ENCODE measurements at places on chromosomes 3 and 15.

DNA sequence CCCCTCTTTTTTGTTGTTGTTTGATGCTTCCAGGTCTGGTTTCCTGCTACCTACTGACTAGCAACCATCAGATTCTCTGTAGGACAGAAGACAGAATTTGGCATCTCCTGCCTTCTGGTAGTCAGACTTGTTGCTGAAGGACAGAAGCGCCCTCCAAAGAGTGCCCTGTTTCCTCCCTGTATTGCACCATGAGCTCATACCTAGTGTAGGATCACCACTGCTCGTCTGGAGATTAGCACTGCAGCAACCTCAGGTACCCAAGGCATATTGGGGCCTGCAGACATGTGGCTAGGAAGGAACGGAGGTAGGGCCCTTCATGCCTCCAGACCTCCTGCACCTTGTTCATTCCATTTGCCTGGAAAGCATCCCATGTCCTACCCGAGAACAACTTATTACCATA, 78.1 kb downstream of the NPTN start:
- no peak for DNase-seq

DNA sequence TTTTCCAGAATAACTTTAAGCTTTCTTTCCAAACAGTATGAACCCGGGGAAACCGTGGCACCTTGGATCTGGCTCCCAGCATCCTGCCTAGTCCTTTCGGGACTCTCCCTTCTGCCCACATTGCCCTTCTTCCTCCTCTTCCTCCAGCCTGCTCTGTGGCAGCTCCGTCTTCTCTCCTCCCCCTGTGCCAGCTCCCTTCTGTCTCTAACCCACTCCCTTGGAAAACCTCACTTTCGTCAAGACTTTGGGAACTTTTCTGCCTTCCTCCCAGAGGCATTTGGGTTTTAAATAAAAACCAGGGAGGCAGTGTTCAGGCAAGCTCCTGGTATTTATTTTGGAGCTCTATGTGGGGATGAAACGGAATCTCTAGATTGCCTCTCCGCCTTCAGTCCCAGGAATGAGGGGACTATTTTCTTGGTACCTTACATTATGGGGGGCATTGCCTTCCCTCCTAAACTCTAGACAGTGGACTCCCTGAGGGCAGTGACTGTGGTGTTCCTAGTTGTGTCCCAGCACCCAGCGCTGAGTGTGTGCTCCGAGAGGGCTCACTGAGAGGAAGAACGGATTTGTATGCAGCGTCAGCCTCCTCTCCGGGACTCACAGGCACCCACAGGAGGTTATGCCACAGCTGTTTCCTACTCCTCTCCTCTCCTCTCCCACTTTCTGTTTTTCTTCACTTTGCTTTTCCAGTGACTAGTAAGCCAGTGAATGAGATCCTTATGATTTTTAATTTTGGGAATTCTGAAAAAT, 105.4 kb upstream of the MRPS22 start:
- DNase-seq, result no peak

DNA sequence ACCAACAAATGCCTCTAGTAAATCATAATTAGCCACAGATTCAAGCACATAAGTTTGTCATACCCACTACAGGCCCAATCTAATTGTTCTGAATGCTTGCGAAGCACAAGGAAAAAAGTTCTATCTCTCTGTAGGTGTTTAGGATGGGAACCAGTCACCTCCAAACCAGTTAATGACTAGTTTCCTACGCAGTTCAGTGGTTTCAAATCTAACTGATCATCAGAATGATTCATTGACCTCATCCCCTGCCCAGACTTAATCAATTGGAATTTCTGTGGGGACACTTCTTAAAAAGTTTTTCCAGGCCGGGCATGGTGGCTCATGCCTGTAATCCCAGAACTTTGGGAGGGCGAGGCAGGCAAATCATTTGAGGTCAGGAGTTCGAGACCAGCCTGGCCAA, 24.3 kb upstream of the MASP1 start:
- DNase-seq, result no peak

- DNase-seq, result no peak
These were observed 27.9 kb upstream of the SEMA3F start for GRCh38 chr3:50127251-50127691.

DNA sequence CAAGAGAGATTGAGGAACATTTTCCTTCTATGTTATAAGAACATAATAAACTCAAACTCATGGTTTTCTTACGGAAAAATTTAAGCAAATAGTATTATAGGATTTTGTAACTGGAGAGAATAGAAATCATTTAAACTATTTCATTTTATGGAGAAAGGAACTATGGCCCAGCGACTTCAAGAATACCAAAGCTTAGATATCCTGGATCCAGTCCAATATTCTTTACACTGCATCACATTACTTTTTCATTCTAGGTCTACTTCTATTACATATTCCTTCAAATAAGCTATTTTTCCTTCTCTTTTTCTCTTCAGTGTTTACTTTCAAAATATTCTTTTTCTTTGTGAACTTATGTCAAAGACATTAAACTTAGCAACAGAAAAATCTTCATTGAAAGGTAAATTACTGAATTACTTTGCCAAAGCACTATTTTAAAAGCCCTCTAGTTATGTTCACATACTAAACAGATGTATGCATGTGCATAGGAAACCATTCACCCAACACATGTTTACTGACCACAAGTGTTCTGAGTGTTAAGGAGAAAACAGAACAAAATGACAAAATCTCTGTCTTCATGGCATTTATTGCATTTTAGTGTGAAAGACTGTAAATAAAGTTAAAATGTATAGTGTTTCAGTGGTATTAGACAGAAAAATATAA, 20.4 kb downstream of the KPNA4 start:
- no peak for DNase-seq

DNA sequence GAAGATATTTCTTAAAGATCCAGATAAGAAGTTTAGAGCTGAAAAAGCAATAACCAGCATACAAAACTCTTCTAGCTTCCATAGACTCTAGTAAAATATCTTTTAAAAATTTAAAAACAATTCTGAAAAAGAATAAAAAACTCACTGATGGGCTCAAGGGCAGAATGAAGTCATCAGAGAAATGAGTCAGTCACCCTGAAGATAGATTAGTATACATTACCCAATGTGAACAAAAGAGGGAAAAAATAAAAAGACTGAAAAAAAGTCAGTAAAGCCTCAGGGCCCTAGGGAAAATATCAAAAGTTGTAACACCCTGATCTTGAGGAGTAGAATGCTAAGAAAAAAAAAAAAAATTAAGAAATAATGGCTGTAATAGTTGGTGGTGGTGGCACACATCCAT, 11.4 kb downstream of the DET1 start:
- no peak for DNase-seq

DNA sequence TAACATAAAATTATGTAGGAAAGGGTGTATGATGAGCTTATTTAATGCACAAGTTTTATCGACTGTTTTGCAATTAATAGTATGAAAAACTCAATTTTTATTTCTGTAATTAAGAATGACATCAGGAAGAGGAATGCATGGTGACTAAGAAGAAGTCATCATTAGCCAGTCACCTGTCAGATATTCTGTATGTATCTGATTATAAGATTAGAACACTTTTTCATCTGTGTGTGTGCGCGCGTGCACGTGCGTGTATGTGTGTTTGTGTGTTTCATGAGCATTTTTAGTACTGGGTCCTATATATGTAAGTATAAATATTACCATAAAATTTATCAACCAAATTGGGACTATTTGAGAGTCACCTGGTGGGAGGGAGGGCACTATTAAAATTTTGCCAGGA, 5.0 kb upstream of the ABHD2 start:
- no peak for DNase-seq

GRCh38 chr3:31661993-31662670, 129.4 kb downstream of the STT3B start:
- no peak for DNase-seq

GRCh38 chr3:152076148-152076547, 192.6 kb upstream of the MBNL1 start:
- DNase-seq, result no peak

- DNase-seq, result no peak
These were observed 27.3 kb upstream of the DMXL2 start for GRCh38 chr15:51649659-51650521.

GRCh38 chr3:197186887-197187588, 111.4 kb downstream of the DLG1 start:
- DNase-seq, result no peak
